ENCODE measurements at places on chromosomes 7 and 10. TPM values are rescaled to one million over a fixed set of nuclear protein-coding genes. Genes with fewer than 3 reads are reported as not detected.

Gene TMEM243
- total RNA-seq = 39.6 TPM

Gene OR2A5
- not detected for total RNA-seq

GRCh38 chr7:155870334-155871180 is 58.3 kb upstream of the SHH start:
- DNase-seq = no peak

GRCh38 chr7:30974605-30975255 is 11.0 kb downstream of the GHRHR start:
- DNase-seq = peak; percentile 64

DNA sequence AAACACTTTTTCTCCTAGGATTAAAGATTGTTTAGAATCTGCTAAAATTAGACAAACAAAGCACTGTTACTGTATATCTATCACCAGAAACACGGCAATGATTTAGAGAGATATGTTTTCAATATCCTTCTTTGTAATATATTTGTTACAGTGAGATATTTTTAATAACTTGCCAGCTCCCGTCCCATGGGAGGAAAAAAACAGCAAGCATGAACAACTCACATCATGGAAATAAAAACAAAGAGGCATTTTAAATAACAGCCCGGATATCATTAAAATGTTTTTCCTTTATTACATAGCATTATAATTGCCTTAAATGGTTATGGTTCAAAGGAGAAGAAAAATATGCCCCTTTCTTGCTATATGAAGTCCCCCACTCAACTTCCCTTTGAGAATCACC is 272.1 kb downstream of the BMPER start:
- no peak for DNase-seq

DNA sequence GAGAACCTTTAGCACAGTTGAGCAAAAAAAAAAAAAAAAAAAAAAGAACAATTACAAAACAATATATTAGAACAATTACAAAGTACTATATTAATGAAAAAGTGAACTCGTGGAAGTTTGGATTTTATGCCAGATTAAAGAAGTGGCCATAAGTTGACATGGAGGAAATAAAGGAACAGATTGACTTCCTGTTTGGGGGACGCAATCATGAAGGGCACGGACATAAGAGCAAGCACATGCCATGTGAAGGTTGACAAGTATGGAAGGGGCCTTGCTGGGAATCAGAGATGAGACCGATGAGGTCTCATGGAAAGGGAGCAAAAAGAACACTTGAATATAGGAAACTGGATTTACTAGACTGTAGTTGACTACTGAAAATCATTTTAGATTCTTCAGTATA is 61.7 kb downstream of the ICA1 start:
- no peak for DNase-seq

DNA sequence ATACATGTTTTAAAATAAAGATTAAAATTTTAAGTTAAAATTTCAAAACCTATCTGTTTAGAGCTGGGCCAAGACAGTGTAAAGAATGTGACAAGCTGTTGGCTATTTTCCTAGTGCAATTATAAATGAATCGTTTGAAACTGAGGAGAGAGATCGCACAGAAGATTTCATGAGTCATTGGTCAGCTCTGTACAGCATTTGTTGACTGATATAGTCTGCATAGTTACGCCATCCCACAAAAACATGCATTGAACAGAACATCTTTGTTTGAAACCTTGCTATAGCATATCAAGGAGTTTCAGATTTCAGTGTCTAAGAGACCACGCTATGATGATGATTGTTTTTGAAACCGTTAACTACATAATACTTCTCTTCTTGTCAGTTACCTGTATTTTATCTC is 1.3 kb upstream of the C10orf67 start:
- DNase-seq = no peak

Gene UPP1
- 60.7 TPM for total RNA-seq

- peak; percentile 54 for DNase-seq
Observed at GRCh38 chr10:84214612-84215235, 10.6 kb downstream of the LRIT2 start.

Gene GNGT1
- total RNA-seq = not detected

Gene RPEL1
- total RNA-seq = 0.16 TPM

- no peak for DNase-seq
Observed at GRCh38 chr7:114502454-114503254, 88.0 kb downstream of the FOXP2 start.

Gene KCP
- not detected for total RNA-seq

GRCh38 chr7:116598861-116599260 is 73.1 kb upstream of the MET start:
- DNase-seq = no peak

Measured in activated CD8-positive, alpha-beta T cell treated with anti-CD3 and anti-CD28 coated beads, Interleukin-2, amount 10 ng/mL, durations not matched to agents 7 days and 5 days (primary cell).